Stimulated activated CD8-positive, alpha-beta memory T cell treated with anti-CD3 and anti-CD28 coated beads, Interleukin-4, amount 100 ng/mL, for 1 hour (primary cell): ENCODE measurements at places on chromosomes 2 and 18.

GRCh38 chr2:19337742-19338141 is 20.7 kb downstream of the OSR1 start:
- DNase-seq = no peak

DNA sequence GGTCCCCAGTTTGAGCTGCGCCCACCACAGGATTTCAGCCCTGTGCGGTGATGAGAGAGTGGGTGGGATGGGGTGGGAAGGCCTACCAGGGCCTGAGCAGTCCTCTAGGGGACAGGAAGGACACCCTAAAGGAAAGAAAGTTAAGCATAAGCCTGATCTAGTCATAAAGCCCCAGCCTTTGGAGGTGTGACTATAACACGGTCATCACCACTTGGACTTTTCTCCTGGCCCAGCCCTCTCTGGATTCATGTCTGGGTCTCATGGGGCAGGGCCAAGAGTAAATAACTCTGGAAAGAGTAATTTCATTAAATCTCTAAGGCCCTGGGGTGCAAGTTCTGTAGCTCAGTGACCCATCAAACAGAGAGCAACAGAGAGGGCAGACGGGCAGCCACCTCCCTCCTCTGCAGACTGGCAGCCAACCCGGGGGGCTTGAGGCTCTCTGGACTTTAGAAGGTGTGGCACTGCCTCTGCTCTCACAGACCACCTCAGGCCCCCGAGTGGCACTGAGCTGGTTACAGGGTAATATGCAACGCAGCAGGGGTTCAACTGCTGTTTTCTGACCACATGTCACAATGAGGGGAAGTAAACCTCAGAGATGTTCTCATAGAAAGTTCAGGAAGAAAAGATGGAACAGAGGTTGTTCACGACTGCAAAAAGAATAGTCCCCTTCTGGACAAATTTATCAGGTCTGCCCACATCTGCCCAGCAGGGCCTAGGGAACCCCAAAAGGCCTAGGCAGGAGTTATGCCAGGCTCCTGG is 41.5 kb downstream of the TGFA start:
- DNase-seq = no peak

DNA sequence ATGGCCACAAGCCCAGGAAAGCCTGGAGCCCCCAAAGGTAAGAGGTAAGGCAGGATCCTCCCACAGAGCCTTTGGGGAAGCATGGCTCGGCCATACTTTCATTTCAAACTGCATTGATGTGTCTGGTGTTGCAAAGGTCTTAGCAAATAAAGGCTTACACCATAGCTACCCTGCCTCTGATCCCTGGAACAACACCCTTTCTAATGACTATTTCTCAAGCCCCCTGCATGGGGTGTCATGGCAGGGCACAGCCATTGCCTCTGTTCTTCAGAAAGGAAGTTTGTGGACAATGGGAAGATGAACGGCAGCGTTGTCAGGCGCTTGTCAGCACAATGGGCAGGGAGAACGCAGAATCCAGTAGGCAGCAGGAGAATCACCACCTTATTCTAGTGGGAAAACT is 435.0 kb upstream of the SMIM21 start:
- no peak for DNase-seq

- no peak for DNase-seq
These were observed 24.9 kb downstream of the TRAPPC12 start for GRCh38 chr2:3404349-3404894.
